H1 (cell line): ENCODE measurements at places on chromosomes 16 and 17. TPM values are rescaled to one million over a fixed set of nuclear protein-coding genes. Genes with fewer than 3 reads are reported as not detected.

DNA sequence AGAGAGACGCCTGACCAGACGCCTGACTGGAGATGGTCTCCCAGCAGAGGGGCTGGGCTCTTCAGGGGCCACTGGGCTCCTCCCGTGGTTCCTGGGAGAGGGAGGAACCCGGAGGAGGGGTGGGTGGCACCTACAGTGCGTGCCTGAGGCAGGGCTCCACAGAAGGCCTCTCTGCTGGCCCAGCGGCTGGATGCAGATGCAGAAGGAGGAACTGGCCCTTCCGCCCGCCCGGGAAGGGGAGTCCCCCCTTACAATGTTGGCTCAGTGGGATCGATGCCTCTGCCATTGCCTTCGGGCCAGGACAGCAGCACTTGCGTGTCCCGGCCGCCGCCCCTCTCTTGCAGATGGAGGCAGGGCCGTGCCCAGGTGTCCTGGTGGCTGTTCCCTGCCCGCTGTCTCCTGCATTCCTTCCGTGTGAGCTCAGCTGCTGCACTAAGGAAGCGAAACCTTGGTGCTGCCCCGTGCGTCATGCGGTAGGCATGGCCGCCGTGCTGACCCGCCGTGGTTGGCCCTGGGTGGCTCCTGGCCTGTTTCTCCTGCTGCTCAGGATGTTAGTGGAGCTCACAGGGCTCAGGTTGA, 15.1 kb downstream of the BAIAP2 start:
- no peaks in the 10 kb centered on the region for H3K27me3 ChIP-seq
- H3K4me3 ChIP-seq: no peak overlapping the region
- no peak for DNase-seq

DNA sequence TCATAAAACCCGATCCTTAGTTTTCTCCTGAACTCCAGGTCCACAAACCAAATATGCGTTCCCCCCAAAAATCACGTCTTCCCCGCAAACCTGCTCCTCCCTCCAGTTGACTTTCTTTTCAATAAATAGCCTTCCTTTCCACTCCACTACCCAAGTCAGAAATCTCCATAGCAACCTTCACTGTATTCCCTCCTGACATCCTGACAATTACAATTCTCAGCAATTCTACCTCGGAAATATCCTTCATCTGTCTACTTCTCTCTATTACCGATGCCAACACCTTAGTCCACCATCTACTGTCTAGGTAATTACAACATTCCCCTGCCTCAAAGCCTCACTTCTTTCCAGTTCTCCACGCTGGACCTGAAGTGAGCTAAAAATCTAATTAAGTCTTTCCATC, 50.7 kb downstream of the SMURF2 start:
- H3K27me3 ChIP-seq: no peaks in the 10 kb centered on the region
- H3K36me3 ChIP-seq: no peaks in the 10 kb centered on the region
- H3K27ac ChIP-seq: no peak overlapping the region
- DNase-seq: no peak
- H3K4me3 ChIP-seq: no peak overlapping the region

- no peaks in the 10 kb centered on the region for H3K36me3 ChIP-seq
- H3K4me3 ChIP-seq: no peak overlapping the region
- DNase-seq: no peak
- H3K27me3 ChIP-seq: no peaks in the 10 kb centered on the region
- H3K27ac ChIP-seq: no peak overlapping the region
These were observed 5.3 kb downstream of the CMTM4 start for GRCh38 chr16:66691234-66691633.

- no peak overlapping the region for H3K27ac ChIP-seq
- peaks cover 30% of the 10 kb centered on the region for H3K4me1 ChIP-seq
- no peaks in the 10 kb centered on the region for H3K36me3 ChIP-seq
These were observed 633 bp upstream of the NOL3 start for GRCh38 chr16:67169642-67170167.

GRCh38 chr17:78512976-78513375, 64.2 kb downstream of the DNAH17 start:
- no peaks in the 10 kb centered on the region for H3K4me1 ChIP-seq
- no peaks in the 10 kb centered on the region for H3K27me3 ChIP-seq
- H3K36me3 ChIP-seq: no peaks in the 10 kb centered on the region
- no peak overlapping the region for H3K27ac ChIP-seq

DNA sequence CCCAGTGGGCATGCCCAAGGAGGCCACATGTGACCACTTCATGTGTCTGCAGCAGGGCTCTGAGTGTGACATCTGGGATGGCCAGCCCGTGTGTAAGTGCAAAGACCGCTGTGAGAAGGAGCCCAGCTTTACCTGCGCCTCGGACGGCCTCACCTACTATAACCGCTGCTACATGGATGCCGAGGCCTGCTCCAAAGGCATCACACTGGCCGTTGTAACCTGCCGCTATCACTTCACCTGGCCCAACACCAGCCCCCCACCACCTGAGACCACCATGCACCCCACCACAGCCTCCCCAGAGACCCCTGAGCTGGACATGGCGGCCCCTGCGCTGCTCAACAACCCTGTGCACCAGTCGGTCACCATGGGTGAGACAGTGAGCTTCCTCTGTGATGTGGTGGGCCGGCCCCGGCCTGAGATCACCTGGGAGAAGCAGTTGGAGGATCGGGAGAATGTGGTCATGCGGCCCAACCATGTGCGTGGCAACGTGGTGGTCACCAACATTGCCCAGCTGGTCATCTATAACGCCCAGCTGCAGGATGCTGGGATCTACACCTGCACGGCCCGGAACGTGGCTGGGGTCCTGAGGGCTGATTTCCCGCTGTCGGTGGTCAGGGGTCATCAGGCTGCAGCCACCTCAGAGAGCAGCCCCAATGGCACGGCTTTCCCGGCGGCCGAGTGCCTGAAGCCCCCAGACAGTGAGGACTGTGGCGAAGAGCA, 4.4 kb downstream of the WFIKKN2 start:
- H3K27me3 ChIP-seq: no peaks in the 10 kb centered on the region
- no peak for DNase-seq
- no peaks in the 10 kb centered on the region for H3K4me1 ChIP-seq
- no peak overlapping the region for H3K27ac ChIP-seq
- no peaks in the 10 kb centered on the region for H3K36me3 ChIP-seq

- H3K4me1 ChIP-seq: peaks cover 3% of the 10 kb centered on the region
- no peaks in the 10 kb centered on the region for H3K36me3 ChIP-seq
- H3K27ac ChIP-seq: no peak overlapping the region
These were observed 22.9 kb downstream of the ABCC3 start for GRCh38 chr17:50657627-50658026.

GRCh38 chr17:47287639-47288038, 34.0 kb downstream of the ITGB3 start:
- H3K4me1 ChIP-seq: no peaks in the 10 kb centered on the region
- H3K4me3 ChIP-seq: no peak overlapping the region
- DNase-seq: no peak

- DNase-seq: no peak
- no peaks in the 10 kb centered on the region for H3K4me1 ChIP-seq
- H3K4me3 ChIP-seq: no peak overlapping the region
These were observed 43.5 kb downstream of the ARHGAP17 start for GRCh38 chr16:24971718-24972117.

- no peaks in the 10 kb centered on the region for H3K27me3 ChIP-seq
- H3K4me1 ChIP-seq: no peaks in the 10 kb centered on the region
- H3K36me3 ChIP-seq: no peaks in the 10 kb centered on the region
- no peak overlapping the region for H3K4me3 ChIP-seq
- DNase-seq: no peak
- no peak overlapping the region for H3K27ac ChIP-seq
These were observed 361.4 kb upstream of the C16orf82 start for GRCh38 chr16:26705346-26705745.

DNA sequence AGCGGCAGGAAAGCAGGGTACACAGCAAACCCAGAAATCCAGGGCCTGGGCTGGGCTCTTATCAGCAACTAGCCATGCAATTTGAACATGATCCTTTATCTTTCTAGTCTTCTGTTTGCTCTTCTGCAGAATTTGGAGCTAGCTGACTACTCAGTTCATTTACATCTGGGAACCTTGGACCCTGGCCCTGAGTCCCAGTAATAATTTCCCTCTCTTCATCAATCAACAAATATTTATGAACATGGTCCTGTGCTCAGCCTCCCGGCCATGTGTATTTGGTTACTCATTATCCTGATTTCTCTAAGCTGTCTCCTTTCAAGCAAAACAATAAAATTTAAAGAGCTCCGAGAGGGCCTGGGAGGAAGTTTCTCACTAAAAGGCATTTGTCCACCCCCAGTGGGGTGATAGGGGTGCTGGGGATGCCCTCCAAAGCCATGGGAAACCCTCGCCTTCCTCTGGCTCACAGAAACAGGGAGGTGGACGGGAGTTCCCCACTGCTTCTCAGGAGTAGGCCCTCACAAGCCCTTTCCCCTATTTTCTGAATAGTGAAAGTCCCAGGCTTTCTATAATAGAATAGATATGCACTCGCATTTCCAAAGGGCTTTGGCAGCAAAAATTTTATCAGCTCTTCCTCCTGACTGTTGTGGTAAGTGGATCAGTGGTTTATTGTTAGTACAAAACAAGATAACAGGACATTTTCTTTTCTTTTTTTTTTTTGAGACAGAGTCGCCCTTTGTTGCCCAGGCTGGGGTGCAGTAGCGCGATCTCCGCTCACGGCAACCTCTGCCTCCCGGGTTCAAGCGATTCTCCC, 6.9 kb upstream of the WDR59 start:
- no peaks in the 10 kb centered on the region for H3K27me3 ChIP-seq
- H3K36me3 ChIP-seq: no peaks in the 10 kb centered on the region
- H3K27ac ChIP-seq: no peak overlapping the region
- H3K4me1 ChIP-seq: peaks cover 8% of the 10 kb centered on the region
- no peak for DNase-seq
- no peak overlapping the region for H3K4me3 ChIP-seq

DNA sequence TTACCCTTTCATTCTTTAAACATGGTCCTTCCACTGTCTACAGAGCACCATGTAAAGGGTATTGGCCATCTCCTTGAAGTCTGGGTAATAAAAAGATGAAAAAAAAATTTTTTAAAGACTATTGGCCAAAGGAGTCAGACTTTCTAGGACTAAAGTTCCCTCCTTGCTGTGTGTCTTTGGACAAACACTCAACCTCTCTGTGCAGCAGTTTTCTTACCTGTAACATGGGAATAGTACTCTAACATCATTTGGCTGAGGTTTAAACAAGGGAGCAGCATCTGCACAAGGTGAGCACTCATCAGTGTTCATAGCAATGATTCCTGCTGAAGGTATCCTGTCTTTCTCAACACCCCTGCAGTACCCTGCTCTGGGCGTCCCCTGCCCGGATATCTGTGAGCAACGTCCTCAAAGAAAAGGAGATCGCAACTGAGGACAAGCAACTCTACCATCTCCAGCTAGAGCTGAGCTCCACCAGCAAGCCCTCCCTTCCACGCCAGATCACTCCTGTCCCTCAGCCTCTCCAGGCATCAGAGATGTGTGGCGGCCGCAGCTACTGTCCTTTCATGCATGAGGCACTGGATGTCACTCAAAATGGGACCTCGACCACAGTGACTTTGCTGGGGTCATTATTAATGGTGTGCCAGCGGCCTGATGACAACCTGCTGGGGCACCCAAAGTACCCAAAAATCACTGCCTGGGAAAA, 29.5 kb upstream of the RPH3AL start:
- H3K4me3 ChIP-seq: no peak overlapping the region
- no peak overlapping the region for H3K27ac ChIP-seq
- H3K36me3 ChIP-seq: no peaks in the 10 kb centered on the region
- DNase-seq: no peak
- peaks cover 5% of the 10 kb centered on the region for H3K4me1 ChIP-seq

DNA sequence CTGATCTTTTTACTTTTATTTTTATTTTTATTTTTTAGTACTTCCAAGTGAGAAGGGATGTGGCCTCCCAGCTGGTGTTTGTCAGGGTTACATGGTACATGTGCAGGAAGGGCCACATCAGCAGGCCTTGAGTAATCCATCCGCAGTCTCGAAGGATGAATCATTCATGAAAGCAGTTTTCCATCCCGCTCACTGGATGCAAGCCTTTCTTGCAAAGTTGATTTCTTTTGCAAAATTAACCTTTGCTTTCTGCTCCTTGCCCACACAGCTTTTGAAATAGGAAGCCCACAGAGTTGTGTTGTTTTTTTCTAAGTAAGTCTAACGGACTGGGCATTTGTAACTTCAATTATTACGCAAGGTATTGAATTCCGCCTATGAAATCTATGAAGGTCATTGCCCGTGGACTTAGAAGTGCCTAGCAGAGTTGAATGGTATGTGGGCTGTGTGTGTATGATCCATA, 157.4 kb downstream of the PRKCA start:
- H3K36me3 ChIP-seq: no peaks in the 10 kb centered on the region
- H3K4me3 ChIP-seq: no peak overlapping the region
- no peak for DNase-seq
- H3K4me1 ChIP-seq: no peaks in the 10 kb centered on the region
- no peaks in the 10 kb centered on the region; the same call in 1 of the 2 replicates for H3K27me3 ChIP-seq
- H3K27ac ChIP-seq: no peak overlapping the region

DNA sequence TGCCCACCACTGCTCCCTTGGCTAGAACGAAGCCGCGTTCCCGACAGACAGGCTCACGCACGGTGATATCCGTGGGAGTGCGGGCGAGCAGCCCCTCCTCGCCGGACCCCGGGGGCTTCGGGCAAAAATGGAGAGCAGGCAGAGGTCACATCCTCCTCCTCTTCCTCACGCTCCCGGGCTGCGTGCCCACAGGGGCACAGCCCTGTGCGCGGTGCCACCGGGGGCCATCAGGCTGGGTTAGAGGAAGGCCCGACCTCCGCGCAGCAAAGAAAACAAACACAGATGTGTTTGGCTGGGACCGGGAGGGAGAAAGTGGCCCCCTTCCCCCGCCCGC, 519 bp upstream of the NTN1 start:
- H3K4me1 ChIP-seq: peaks cover 9% of the 10 kb centered on the region
- H3K27me3 ChIP-seq: peaks cover 80% of the 10 kb centered on the region
- H3K27ac ChIP-seq: no peak overlapping the region
- H3K4me3 ChIP-seq: peak overlapping the region; percentile 66
- H3K36me3 ChIP-seq: no peaks in the 10 kb centered on the region
- DNase-seq: no peak

DNA sequence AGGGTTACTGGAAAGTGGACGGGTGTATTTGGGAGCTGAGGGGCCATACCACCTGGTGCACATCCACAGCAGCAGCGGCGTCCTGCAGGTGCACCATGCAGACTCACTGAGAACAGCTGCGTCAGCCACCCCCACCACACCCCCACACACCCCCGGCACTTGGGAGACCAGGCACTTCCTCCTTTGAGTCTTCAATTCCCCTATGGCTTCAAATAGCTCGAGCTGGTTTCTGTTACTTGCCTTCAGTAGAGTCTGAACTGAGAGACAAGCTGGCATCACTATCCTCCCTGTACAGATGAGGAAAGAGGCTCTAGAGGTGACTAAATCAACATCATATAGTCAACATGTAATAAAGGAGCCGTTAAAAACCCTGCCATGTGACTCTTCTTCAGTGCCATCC, 15.4 kb downstream of the CUEDC1 start:
- no peak overlapping the region for H3K27ac ChIP-seq
- H3K4me3 ChIP-seq: no peak overlapping the region
- no peak for DNase-seq
- peaks cover 13% of the 10 kb centered on the region for H3K4me1 ChIP-seq

- H3K4me1 ChIP-seq: no peaks in the 10 kb centered on the region
- no peak overlapping the region for H3K27ac ChIP-seq
- H3K36me3 ChIP-seq: no peaks in the 10 kb centered on the region
- no peak for DNase-seq
- H3K27me3 ChIP-seq: no peaks in the 10 kb centered on the region
These were observed 1735.9 kb downstream of the TP53TG3F start for GRCh38 chr16:35195173-35195863.

G6PC1 gene
- not detected in 2 replicates for total RNA-seq

DYNLRB2 gene
- total RNA-seq: not detected in 2 replicates

CBX4 gene
- 3.2 and 4.0 TPM in 2 replicates for total RNA-seq

CEP112 gene
- total RNA-seq: 3.1 and 4.2 TPM in 2 replicates

CLEC19A gene
- 0.35 and 1.2 TPM in 2 replicates for total RNA-seq

C17orf67 gene
- 1.9 and 2.2 TPM in 2 replicates for total RNA-seq

NOG gene
- 0.23 and 0.35 TPM in 2 replicates for total RNA-seq

PLCG2 gene
- 5.6 and 6.9 TPM in 2 replicates for total RNA-seq

STX4 gene
- total RNA-seq: 32.3 and 39.2 TPM in 2 replicates

HP gene
- total RNA-seq: not detected in 2 replicates

WNT9B gene
- total RNA-seq: not detected in 2 replicates

NRN1L gene
- 4.1 and 4.9 TPM in 2 replicates for total RNA-seq

FOXO3B gene
- 12.4 and 13.3 TPM in 2 replicates for total RNA-seq
